ENCODE measurements at places on chromosomes 5 and 9.

GRCh38 chr5:2529371-2530092 is 221.9 kb downstream of the IRX2 start:
- no peak for DNase-seq

DNA sequence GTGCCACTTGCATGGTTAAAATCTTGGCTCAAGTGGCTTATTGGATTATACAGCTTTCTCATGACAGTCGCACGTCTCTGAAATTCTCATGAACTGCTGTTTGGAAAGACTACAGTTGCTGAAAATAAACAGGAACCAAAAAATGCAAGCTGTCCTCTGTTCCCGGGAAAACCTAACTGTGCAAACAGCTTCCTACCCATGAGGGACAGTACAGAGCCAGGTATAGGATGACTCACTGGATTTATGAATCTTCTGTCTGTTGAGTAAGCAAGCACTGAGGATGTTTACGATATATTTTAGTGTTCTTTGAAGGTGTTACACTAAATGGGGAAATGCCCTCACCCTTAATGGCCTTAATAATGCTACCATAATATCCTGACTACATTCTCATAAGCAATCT is 380.3 kb upstream of the TNC start:
- no peak for DNase-seq

DNA sequence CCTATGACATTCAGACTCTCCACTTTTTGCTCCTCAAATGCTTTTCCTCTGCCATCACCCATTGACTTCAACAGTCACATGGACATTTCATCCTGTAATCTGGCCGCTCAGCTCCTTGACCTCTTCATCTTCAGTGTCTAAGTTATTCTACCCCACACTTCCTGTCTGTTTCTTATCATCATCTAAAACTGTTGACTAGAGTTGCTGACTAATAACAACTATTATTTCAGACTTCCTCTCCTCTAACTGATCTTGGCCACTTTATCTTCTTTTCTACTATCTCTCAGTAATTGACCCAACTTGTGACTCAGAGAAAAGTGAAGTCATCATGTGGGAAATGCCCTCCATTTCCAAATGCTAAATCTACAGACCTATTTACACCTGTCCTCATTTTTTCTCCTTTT is 254.7 kb upstream of the TRPC7 start:
- DNase-seq = no peak

DNA sequence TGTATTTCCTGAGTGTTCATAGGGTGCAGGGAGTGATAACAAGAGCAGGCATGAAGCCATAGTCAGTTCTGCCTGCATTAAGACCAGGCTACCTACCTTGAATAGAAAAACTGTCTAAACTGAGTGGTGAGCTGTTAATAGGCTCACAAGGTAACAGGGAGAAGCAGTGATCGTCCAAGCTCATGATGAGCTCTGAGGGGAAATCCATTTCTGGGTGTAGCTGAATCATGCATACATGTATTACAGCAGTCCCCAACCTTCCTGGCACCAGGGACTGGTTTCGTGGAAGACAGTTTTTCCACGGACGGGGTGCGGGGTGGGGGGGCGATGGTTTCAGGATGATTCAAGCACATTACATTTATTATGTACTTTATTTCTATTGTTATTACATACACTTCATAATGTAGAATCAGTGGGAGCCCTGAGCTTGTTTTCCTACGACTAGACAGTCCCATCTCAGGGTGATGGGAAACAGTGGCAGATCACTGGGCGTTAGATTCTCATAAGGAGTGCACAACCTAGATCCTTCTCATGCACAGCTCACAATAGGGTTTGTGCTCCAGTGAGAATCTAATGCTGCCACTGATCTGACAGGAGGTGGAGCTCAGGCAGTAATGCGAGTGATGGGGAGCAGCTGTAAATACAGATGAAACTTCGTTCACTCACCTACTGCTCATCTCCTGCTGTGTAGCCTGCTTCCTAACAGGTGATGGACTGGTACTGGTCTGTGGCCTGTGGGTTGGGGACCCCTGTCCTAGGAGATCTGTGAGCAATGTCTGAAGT is 100.0 kb upstream of the IL6ST start:
- no peak for DNase-seq

DNA sequence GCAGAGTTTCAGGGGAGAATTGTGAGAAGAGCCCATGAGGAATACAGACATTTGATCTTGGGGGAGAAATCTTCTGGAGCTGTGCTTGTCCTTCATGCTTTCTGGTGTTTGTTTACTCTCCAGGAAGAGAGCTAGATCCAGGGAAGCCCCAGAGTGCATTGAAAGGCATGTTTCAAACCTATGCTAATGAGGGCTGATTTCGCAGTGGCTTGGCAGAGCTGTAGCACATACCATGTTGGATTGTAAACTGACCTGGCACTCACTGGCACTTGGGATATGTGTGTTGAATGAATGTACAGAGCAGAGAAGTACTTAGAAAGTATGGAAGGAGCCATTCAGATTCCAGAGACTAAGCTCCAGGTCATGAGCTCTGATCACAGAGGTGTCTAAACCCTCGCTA is 30.9 kb downstream of the TNFSF8 start:
- DNase-seq = no peak
